Cardiac septum (tissue), 1 donor: ENCODE measurements at places on chromosomes 2 and 18. TPM values are rescaled to one million over a fixed set of nuclear protein-coding genes. Genes with fewer than 3 reads are reported as not detected.

DNA sequence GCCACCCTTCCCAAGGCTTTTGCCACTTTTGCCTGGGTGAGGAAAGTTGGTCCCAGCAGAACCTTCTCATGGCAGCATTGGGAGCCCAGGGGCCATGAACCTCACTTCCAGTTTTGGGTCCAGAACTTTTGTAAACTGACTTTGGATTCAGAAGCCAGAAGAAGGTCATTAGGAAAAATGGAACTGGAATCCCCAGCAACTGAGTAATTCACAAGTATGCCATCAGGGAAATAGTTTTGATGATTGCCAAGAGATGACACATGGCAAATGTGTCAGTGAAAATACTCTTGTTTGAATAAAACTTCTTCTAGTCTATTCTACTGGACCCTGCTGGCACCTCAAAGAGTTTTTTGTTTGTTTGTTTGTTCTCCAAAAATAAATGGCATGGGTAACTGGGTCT is 203.7 kb downstream of the SETBP1 start:
- no peak for DNase-seq

- no peak for DNase-seq
Measured at GRCh38 chr2:158125756-158126498, 24.3 kb downstream of the UPP2 start.

GRCh38 chr2:230777721-230778120 is 65.1 kb downstream of the CAB39 start:
- DNase-seq = no peak

DNA sequence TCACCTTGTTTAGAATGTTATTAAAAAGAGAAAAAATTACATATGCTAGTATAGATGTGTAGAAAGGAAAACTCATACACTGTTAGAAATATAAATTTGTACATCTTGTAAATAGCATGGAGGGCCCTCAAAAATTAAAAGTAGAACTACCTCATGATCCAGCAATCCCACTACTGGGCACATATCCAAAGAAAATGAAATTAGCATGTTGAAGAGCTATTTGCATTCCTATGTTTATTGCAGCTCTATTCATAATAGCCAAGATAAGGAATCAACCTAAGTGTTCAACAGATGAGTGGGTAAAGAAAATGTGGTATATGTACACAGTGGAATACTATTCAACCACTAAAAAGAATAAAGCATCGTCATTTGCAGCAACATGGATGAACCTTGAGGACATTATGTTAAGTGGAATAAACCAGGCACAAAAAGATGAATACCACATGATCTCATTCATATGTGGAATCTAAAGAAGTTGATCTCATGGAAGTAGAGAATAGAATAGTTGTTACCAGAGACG is 251.5 kb upstream of the THUMPD2 start:
- no peak for DNase-seq

DNA sequence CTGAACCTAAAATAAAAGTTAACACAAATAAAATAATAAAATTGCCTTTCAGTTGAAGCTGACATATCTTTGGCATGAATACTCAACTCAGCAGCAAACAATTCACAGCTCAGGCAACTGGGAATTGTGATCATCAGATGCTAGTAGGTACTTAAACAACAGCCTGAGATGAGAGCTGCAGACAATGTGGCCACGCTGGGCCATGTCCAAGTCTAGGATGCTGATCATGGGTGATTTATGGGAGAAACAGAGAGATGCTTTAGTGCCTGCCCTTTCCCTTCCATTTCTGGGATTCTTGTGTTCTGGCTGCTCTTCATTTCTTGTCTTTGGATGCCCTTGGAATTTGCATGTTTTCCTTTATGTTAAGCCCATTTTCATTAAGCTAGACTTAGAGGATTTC is 212.4 kb upstream of the CWC22 start:
- DNase-seq = no peak

DNA sequence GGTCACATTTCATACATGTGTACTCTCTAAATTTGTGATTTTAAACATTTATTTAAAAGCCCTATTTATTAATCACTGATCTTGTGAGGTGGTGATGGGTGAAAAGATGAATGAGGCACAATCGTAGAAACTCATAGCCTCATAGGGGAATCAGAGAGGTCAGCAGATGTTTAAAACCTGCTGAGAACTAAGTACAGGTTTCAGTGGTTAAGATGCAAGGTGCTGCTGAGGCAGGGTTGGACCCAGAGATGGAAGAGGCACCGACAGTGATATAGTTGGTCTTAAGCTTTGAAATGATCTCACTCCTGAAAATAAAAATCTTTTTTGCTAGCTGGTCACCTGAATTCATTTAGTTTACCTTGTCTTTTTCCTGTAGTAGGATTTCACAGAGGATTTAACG is 49.6 kb downstream of the LINC00305 start:
- DNase-seq = no peak

DNA sequence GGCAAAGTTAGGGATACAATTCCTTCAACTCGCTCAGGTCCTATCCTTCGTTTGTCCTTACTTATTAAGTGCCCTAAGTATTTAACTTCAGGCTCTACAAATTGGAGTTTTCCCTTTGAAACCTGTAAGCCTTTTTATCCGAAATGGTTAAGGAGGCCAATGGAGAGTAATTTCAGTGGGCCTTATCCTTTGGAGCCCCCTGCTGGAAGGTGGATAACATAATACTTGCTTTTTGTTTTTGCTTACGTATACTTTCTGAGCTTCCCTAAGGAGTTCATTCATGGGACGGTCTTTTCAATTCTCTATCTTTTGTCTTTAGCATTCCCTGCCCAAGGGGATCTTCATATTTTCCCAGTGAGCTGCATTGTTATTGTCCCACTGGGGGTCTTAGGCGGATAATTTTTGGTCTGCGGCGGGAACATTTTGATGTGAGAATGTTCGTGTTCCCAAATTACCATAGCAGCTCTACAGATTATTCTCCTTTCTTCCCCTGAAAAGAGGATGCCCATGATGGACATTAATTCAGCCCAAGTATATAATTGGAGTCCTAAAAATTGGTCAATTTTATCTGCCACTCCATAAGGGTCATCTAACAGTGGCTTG is 34.4 kb upstream of the TRAPPC8 start:
- DNase-seq = no peak

- no peak for DNase-seq
Measured at GRCh38 chr18:34801774-34802173, 91.7 kb downstream of the DTNA start.

- DNase-seq = no peak
Measured at GRCh38 chr18:70411876-70412435, 123.1 kb downstream of the SOCS6 start.

DNA sequence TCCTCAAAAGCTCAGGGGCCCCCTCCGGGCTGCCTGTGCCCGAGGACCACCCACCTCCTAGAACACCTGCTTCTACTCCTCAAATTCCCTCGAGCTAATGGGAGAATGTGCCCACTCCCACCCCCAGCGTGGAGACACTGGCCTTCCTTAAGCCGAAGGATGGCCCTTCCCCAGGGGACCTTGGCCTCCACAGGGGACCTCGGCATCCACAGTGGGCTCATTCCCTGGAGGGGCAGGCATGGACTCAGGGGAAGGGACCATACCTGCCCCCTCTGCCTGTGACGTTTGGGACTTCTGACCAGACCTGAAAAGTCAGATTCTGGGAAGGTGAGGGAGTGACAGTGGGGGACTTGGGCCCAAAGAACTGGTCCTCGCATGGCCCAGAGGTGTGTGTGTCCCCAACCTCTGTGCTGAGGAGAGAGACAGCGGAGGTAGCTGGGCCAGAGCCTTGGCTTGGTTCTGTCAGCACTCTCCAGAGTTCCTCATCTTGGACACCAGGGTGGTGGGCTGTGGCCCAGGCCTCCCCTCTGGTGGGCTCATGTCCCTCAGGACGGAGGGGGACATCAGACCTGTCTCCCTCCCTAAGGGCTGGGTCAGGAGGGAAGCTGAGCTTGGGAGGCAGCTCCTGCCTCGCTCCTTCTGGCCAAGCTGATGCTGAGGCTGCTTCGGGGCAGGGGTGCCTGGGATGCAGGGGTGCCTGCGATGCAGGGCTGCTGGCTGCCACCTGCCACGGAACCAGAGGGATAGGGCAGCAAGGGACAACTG is 240.4 kb downstream of the HAUS1 start:
- no peak for DNase-seq

RGPD3 gene
- 0.08 TPM for total RNA-seq

CEBPZ gene
- total RNA-seq = 31.4 TPM

UGT1A4 gene
- total RNA-seq = not detected

ACADL gene
- total RNA-seq = 6.2 TPM

LHCGR gene
- total RNA-seq = 0.24 TPM

SERPINB5 gene
- not detected for total RNA-seq

RESP18 gene
- total RNA-seq = not detected

SKOR2 gene
- not detected for total RNA-seq
